ENCODE measurements at places on chromosomes 5 and 9. TPM values are rescaled to one million over a fixed set of nuclear protein-coding genes. Genes with fewer than 3 reads are reported as not detected.

CER1 gene
- not detected for total RNA-seq

CD180 gene
- total RNA-seq, result not detected

F12 gene
- total RNA-seq, result 0.43 TPM

ZBTB43 gene
- total RNA-seq, result 13.0 TPM

GARNL3 gene
- total RNA-seq, result 0.86 TPM

DDX4 gene
- total RNA-seq, result not detected

RASEF gene
- 0.97 TPM for total RNA-seq

LCN2 gene
- not detected for total RNA-seq

GRXCR2 gene
- total RNA-seq, result not detected

OTP gene
- total RNA-seq, result not detected

PCDHGB7 gene
- total RNA-seq, result 11.2 TPM

PTGDS gene
- total RNA-seq, result 10.8 TPM

DIRAS2 gene
- total RNA-seq, result 1.3 TPM

IL3 gene
- total RNA-seq, result not detected

- no peak for DNase-seq
These were observed 51.0 kb downstream of the GNG10 start for GRCh38 chr9:111712369-111712768.

- peak; percentile 82 for DNase-seq
These were observed 36.1 kb downstream of the MRPL36 start for GRCh38 chr5:1763548-1763911.

DNA sequence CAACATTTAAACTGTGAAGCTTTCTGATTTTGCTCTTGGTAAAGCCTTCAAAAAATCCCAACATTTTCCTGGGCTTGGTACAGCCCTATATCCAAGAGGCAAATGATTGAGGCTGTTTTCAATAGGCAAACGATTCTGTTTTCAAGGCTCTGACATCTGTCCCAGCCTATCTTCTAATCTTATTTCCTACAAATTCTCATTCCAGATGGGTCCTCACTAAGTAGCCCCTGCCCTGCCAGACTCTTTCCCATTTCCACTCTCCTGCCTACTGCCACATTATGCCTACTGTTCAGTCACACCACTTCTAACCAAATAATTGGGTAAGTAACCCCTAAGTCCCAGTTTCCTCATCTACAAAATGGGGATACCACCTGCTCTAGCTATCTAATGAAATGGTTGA, 3.5 kb downstream of the GBA2 start:
- DNase-seq, result no peak

- no peak for DNase-seq
These were observed 27.5 kb downstream of the ASS1 start for GRCh38 chr9:130472184-130472705.

- no peak for DNase-seq
These were observed 75.5 kb upstream of the PUM3 start for GRCh38 chr9:2919347-2919746.

- DNase-seq, result peak; percentile 5
These were observed 688.0 kb upstream of the CTNND2 start for GRCh38 chr5:12592228-12592627.

DNA sequence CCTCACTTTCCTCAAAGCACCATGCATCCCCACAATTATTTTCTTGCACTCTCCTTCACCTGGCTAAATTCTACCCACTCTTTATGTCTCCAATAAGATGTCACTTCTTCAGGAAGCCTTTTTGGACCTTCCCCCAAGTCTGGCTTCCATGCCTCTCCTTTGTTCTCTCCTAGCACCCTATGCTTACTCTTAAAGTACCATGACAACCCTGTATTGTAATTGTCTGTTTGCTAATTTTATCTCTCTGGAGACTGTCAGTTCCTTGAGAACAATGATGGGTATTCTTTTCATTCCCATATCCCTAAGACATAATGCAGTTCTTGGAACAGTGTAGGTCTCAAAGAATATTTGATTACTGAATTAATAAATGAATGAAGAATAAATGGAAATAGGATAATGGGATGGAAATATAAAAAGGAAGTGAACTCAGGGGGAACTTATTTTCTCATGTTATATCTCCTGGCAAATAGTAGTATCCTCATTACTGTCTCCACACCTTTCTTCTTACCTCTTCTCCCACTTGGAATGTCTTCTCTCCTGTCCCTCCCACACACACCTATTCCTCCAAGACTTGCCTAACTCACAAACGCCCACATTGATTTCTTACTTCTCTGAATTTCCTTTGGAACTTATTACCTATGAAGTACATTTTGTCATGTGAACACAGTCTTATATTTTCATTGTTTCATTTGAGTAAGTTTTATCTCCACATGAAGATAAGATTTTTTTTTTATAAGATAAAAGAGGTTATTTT, 499.1 kb downstream of the NFIB start:
- no peak for DNase-seq

- DNase-seq, result no peak
These were observed 64.0 kb downstream of the DOCK8 start for GRCh38 chr9:278651-279050.

- no peak for DNase-seq
These were observed 322.5 kb downstream of the CDK5RAP2 start for GRCh38 chr9:120257483-120257882.

- DNase-seq, result peak; percentile 33
These were observed 12.3 kb downstream of the PDLIM4 start for GRCh38 chr5:132269635-132270334.

DNA sequence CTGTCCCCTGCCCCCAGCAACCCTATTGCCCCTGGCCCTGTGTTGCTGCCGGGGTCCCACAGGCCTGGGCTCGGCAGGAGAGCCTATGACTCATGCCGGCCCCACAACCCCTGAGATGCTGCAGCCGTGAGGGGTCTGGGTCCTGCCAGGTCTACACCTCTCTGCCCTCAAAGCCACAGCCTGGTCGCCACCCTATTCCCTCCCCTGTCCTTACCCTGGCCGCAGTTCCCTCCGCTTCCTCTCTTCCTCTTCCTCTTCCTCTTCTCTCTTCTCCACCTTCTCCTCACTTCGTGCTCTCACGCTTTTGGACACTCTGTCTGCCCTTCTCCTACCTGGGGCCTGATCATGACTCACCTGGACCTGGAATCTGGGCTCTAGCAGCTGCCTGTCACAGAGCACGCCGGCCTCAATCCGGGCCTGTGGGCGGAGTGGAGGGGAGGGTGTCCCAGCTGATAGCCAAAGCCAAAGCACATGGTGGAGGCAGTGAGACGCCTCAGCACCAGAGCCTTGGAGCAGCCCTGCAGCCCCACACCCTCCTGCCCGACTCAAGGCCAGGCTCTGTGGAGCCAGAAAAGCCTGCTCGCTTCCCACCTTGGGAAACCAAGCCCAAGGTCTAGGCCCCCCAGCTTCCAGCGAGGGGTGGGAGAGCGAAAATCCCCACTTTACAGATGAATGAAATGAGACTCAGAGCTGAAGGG, 26.8 kb upstream of the CSF1R start:
- peak; percentile 39 for DNase-seq

- DNase-seq, result peak; percentile 95
These were observed 62.1 kb upstream of the VLDLR start for GRCh38 chr9:2559192-2560152.

DNA sequence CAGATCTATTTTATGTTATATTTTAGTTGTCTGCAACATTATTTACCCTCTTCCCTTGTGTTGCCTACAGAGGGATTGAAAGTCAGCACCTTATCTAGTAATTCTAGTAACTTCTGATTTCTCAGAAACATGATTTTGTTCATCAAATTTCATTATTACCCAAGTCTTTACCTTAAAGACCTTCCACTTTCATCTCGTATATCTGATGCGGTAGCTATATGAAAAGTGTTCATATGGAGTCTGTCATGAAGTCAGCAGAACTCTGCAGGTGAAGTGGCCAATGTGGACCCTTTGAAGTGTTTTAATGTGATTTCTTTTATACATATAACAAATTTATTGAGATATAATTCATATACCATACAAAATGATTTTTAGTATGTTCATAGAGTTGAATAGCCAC, 40.0 kb downstream of the SLC44A1 start:
- no peak for DNase-seq

DNA sequence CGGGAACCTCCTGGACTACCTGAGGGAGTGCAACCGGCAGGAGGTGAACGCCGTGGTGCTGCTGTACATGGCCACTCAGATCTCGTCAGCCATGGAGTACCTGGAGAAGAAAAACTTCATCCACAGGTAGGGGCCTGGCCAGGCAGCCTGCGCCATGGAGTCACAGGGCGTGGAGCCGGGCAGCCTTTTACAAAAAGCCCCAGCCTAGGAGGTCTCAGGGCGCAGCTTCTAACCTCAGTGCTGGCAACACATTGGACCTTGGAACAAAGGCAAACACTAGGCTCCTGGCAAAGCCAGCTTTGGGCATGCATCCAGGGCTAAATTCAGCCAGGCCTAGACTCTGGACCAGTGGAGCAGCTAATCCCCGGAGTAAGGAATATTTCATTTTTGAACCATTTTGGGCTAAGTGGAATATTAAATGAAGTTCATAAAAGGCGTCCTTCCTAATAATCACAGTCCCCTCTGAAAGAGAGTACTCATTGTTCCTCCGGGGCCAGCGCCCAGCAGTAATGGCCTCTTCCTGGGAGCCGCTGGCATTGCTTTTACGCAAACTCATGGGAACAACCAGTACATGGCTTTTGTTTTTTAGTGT, 23.6 kb downstream of the QRFP start:
- DNase-seq, result no peak

- no peak for DNase-seq
These were observed 73.7 kb downstream of the MAP1B start for GRCh38 chr5:72180925-72181324.

DNA sequence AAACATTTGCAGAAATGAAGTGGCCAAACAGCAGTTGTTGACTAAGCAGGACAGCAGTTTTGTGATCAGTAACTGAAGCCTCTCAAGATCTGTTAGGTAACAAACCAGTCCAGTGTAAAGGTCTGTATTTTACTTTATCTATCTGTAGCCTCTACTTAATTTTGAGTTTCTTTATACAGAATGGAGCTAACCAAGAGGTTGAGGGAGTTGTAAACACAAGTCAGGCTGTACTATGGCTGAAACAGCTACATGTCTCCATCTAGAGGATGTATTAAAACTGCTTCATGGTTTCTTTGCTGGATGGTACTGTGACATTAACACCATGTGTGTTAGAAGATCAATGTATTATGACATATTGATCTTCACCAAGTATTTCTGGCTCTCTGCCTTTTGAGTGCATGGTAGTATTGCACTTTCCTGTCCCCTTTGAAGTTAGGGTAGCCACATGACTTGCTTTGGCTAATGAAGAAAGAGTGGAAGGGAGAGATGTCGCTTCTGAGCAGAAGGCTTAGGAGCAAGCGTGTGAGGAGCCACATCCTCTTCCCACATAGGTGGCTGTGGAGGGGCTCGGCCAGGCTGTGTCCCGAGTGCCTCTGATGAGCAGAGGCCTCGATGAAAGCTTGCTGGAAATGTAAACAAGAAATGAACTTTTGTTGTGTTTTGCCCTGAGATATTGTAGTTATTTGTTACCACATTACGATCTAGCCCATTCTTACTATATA, 105.6 kb upstream of the PCA3 start:
- peak; percentile 79 for DNase-seq

GRCh38 chr5:152864991-152865390, 459.9 kb upstream of the NMUR2 start:
- no peak for DNase-seq

DNA sequence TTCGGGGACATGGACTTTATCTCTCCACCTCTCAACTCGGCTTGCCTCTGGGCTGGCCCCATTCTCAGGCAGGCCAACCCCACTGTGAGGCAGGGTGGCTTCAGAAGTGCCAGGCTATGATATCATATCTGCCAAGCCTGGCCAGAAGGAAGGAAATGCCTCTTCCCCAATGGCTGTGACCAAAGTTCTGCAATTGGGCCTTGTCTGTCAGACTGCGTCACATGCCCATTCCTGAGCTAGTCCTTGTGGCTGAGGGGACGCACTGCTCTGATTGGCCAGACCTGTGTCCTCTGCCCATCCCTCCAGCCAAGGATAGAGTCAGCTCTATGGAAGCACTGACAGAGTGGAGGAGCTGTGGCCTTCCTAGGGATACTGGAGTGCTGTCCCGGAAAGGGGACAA, 11.9 kb downstream of the SMIM23 start:
- no peak for DNase-seq

DNA sequence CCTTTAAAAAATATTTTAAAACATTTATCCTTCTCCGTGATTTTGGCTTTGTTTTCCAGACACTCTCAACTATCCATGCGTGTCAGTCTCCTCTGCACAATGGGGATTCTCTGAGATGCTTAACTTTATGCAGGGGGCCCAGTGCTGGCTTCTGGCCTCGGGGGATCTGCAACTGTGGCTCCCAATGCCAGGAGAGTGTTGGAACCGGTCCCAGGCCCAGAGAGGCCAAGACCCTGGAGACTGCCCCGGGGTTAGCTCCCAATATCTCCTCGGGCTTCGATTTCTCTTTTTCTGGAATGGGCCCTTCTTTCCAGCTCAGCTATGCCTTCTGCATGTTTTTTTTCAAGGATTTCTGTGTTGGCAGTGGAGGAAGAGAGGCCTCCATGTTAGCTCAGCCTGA, 20.1 kb upstream of the SARDH start:
- DNase-seq, result no peak

DNA sequence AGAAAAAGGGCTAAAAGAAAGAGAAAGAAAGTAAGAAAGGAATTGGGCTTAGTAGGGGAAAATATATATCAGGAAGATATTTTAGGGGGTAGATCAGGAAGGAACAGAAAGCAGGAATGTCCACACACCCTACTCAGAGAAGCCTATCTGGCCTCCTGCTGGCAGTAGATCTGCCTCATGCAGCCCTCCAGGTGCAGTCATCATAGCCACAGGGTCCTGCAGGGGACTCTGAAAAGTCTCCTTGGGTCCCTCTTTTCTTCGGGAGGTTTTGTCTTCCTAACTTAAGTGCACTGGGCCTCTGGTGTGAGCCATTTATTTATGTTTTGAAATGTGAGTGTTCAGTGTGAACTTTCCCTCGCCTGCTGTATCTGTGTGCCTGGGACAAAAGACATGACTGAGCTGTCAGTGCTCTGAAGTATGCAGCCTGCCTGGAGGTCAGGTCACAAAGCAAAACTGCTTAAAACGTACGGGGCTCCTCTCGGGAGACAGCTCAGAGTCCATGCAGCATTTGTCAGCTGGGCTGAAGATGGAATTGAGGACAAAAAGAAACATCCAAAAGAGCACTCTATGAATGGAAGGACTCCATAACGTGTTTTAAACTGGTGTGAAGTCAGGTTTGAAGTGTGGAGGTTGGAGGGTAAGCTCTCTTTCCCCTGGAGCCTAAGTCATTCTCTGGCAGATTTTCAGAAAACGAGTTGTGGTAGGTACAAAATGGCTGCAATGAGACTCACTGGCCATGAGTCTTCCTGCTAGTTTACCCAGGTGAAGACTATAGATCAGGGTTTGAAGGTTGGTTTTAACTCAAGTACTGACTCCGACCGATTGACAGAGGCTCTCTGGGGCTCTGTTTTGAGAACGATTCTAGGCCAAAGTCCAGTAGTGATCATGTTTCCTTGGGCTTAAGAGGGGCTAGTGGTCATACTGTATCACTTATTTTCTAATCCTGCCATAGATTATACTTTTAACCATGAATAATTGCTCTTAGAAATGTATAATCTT, 151.8 kb upstream of the GDNF start:
- DNase-seq, result no peak

- DNase-seq, result peak; percentile 50
These were observed 84.4 kb downstream of the ADRB2 start for GRCh38 chr5:148910686-148911361.

Data from fibroblast of villous mesenchyme (primary cell).